ENCODE measurements at places on chromosomes 3 and 15. TPM values are rescaled to one million over a fixed set of nuclear protein-coding genes. Genes with fewer than 3 reads are reported as not detected.

The FGF12 gene
- total RNA-seq, result 0.69 TPM

The MAN2A2 gene
- total RNA-seq, result 25.5 TPM

The DPP8 gene
- 19.9 TPM for total RNA-seq

The MFGE8 gene
- total RNA-seq, result 291 TPM

The TGM4 gene
- total RNA-seq, result 0.03 TPM

The CYP1A2 gene
- total RNA-seq, result not detected

The ACAD9 gene
- 25.4 TPM for total RNA-seq

The MCTP2 gene
- total RNA-seq, result not detected

The STRA6 gene
- total RNA-seq, result 80.9 TPM

The SFMBT1 gene
- total RNA-seq, result 7.9 TPM

The B2M gene
- 399 TPM for total RNA-seq

The INKA1 gene
- 2.1 TPM for total RNA-seq

The TNFAIP8L3 gene
- 8.9 TPM for total RNA-seq

The STRIT1 gene
- not detected for total RNA-seq

The TSPAN3 gene
- total RNA-seq, result 478 TPM

The SNRPN gene
- total RNA-seq, result 103 TPM

The C3orf49 gene
- total RNA-seq, result not detected

The PTH1R gene
- total RNA-seq, result 0.51 TPM

The FBXW12 gene
- total RNA-seq, result not detected

The TRH gene
- not detected for total RNA-seq

The DZIP1L gene
- total RNA-seq, result 5.6 TPM

The EPHA3 gene
- not detected for total RNA-seq

The FOXL2NB gene
- 0.89 TPM for total RNA-seq

The ATP13A4 gene
- 0.06 TPM for total RNA-seq

The TMEM207 gene
- total RNA-seq, result not detected

The GOLGA6D gene
- total RNA-seq, result 0.03 TPM

The DHX30 gene
- 46.9 TPM for total RNA-seq

The PLAAT1 gene
- total RNA-seq, result not detected

The QTRT2 gene
- 24.1 TPM for total RNA-seq

The TERC gene
- total RNA-seq, result 0.35 TPM

The TAGLN3 gene
- total RNA-seq, result not detected

The PLOD2 gene
- total RNA-seq, result 98.2 TPM

The PYGO1 gene
- total RNA-seq, result 6.0 TPM

The ANKDD1A gene
- total RNA-seq, result 1.8 TPM

The LPP gene
- 8.5 TPM for total RNA-seq

The SQOR gene
- total RNA-seq, result 75.4 TPM

The ALPK3 gene
- total RNA-seq, result 0.18 TPM

The GBE1 gene
- total RNA-seq, result 26.0 TPM

The PRTG gene
- 11.0 TPM for total RNA-seq

The ACOX2 gene
- 8.4 TPM for total RNA-seq

The EIF2A gene
- 62.1 TPM for total RNA-seq

The KIF23 gene
- 75.3 TPM for total RNA-seq
